Stimulated activated CD8-positive, alpha-beta memory T cell treated with anti-CD3 and anti-CD28 coated beads, Interleukin-15, amount 100 ng/mL, for 24 hours (primary cell): ENCODE measurements at places on chromosomes 3 and 15.

GRCh38 chr3:33032938-33033337, 64.0 kb downstream of the GLB1 start:
- no peak for DNase-seq

DNA sequence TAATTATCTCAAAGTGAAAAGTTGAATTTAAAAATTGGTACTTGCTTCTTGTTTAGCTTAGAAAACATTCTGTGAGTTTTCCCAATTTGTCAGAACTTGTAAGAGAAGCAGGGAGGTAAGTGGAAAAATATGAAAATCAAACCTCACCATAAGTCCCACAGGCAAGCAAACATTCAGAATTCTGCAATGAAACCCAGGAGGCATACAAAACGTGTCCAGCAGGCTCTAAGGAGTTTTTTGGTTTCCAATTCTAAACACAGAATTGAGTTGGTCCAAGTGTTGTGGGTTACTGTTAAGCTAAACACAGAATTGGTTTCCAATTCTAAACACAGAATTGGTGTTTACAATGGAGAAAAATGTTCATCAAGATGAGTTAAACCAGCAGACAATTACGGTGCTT, 27.1 kb upstream of the ACKR4 start:
- no peak for DNase-seq

DNA sequence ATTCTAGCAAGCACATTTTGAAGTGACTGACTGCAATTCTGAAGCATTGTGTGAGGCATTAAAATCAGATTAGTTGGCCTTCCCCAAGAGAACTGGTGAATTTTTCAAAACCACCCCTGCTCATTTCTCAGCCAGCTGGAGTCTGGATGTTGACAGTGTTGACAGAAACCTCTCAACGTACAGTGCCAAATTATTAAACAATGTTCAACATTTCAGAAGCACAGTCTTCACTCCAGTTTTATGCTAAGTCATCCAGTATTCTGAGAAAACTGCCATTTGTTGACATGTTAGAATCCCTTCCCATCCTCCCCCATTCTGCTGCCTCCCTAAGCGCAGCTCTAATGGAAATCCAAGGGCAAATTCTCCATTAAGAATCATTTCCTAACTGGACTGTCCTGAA, 369.3 kb upstream of the TRIM42 start:
- DNase-seq, result no peak

DNA sequence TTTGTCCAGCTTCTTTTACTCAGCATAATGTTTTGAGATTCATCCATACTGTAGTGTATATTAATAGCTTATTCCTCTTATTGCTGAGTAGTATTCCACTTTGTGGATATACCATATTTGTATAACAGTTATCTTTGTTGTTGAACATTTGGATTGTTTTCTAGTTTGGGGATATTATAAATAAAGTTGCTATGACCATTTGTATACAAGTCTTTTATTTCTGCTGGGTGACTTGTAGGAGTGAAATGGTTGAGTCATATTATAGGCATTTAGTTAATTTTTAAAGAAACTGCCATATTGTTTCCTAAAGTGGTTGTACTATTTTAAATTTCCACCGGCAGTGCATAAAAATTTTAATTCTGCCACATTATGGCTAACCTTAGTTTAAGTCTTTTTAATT, 53.4 kb downstream of the RPL39L start:
- no peak for DNase-seq

DNA sequence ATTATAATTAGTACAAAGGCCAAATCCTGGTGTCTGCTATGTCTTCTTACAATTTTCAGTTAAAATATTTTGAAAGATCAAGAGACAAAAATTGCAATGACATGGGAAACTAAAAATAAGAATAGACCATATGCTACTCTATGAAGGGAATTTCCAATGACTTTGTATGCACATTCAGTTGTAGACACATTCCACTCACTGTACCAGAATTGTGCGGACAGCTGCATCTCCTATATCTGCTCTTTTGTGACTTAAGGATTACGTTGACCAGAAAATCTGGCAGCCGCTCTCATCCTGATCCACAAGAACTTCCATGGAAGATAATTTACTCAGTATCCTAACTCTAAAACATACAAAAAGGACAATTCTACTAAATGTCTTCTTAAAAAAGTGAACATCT, 493.9 kb upstream of the KCNMB2 start:
- DNase-seq, result no peak

GRCh38 chr3:71662568-71662967, 62.6 kb downstream of the EIF4E3 start:
- DNase-seq, result no peak

DNA sequence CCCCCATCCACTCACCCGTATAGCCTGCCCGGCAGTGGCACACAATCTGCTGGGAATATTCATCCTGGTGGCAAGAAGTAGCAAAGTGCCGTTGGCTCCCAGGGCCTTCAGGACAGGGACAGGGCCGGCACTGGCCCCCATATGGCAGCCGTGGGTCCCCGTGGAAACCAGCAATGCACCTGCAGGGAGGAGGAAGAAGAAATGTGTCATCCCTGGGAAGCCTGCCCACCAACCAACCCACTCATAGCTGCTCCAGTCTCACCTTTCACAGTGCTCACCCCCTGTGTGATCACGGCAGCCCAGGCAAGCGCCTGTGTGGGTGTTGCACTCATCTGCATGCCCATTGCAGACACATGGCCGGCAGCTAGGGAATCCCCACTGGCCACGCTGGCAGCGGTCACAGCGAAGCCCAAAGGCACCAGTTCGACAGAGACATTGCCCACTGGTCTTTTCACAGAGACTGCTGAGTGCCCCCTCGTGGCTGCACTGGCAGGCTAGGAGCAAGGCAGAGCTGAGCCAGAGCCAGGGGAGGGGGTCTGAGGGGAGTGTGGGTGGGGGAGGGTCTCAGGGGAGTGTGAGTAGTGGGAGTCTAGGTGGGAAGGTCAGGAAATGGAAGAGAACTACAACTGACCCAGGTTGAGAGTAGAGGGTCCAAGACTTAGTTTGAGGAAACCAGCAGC, 4.5 kb upstream of the USP19 start:
- DNase-seq, result no peak

GRCh38 chr3:172139528-172140276, 100.3 kb downstream of the FNDC3B start:
- no peak for DNase-seq
